ENCODE measurements at places on chromosomes 6 and 20.

- DNase-seq = no peak
Measured at GRCh38 chr6:3260296-3260695, 1.5 kb downstream of the PSMG4 start.

- DNase-seq = no peak
Measured at GRCh38 chr20:8602389-8603116, 466.3 kb upstream of the PLCB4 start.

GRCh38 chr20:3420211-3420707 is 12.8 kb upstream of the DNAAF9 start:
- DNase-seq = no peak

- DNase-seq = no peak
Measured at GRCh38 chr20:63264519-63264918, 8.1 kb upstream of the ARFGAP1 start.

DNA sequence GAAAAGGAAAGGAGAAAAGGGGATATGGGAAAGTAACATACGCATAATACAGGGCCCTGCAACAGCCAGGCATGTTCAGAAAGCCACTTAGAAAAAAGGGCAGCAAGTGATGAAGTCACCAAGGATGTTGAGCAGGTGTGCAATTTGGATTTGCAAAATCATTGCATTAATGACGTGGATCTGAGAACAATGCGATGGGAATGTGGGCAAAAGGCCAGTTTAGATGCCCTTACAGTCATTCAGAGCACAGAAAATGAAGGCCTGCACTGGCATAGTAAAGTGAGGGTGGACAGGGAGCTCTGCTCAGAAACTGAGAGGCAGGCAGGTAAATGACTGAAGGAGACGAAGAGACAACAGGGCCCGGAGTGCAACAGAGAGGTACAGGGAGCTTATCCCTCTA is 123.7 kb upstream of the NHSL1 start:
- DNase-seq = no peak

DNA sequence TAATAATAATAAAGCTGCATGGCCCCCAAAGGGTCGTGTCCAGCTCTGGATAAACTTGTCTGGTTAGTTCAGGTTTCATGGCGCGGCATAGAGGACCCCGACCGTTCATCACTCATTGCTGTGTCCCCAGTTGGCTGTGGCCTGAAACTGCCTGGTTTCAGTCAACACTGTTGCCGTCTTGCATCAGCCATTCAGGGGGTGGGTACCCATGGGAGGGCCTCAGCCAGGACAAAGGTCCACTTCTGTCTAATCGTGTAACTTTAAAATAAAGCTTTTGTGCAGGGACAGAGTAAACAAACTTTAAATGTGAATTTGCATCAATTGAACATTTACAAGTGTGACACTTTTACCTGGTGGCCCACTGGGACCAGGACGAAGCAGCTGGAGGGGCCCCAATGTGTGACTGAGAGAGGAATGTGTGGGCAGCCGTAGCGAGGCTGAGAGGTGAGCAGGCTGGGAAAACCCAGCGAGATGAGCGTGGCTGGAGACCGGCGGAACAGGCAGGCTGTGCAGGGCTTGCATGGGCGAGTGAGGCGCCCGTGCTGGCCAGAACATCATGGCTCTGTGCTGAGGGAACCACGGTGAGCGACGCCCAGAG is 22.3 kb upstream of the UNC93A start:
- DNase-seq = no peak
